Stimulated activated CD4-positive, alpha-beta T cell treated with anti-CD3 and anti-CD28 coated beads, Interleukin-2, amount 100 ng/mL, for 24 hours (primary cell): ENCODE measurements at places on chromosomes 11 and 22.

- no peak for DNase-seq
Observed at GRCh38 chr11:103070142-103070541, 21.8 kb downstream of the DCUN1D5 start.

GRCh38 chr11:34501500-34501899 lies 12.1 kb downstream of the ELF5 start:
- DNase-seq = no peak

DNA sequence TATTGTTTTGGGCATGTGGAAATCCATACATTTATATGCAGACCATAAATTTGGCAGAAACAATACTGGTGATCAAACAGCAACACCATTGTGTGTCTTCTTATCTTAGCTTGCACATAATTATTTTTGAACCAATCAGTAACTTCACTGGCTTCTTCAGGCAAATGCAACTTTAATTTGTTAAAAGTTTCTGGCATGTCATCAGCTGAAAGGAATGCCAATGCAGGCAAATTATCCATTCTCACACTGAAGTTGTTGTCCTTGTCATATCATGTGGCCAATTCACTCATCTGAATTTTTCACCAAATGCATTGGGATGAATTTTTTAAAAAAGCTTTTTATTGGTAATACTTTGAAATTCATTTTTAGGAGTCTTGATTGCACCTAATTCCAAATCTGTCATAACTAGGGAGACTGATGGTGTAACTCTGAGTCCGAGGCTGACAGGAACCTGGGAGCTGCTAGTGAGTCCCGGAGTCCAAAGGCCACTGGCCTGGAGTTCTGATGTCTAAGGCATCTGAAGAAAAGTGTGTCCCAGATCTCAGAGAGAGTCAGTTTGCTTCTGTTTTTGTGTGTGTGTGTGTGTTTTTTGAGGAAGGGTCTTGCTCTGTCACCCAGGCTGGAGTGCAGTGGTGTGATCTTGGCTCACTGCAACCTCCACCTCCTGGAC lies 17.4 kb upstream of the OR10V1 start:
- DNase-seq = no peak

DNA sequence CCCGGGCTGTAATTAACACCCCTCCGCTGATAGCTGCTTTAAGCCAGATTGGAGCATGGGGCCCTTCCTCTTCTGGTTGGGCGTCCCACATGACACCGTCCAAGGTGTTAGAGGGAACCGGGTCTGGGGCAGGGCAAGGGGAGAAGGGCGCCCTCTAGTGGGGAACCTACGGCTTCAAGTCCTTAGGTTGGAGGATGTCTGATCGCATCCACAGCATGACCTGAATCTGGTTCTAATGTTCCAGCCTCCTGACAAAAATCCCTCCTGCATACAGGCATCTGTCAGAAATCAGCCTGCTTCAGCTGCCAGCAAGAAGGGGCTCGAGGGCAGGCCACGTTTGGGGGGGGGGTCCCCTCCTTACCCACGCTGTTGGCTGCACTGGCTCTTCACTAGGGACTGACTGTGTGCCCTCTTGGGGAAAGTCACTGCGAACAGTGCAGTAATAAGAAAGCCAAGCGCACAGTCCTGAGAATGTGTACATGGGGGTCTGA lies 94.2 kb upstream of the TBCEL start:
- peak; percentile 59 for DNase-seq

DNA sequence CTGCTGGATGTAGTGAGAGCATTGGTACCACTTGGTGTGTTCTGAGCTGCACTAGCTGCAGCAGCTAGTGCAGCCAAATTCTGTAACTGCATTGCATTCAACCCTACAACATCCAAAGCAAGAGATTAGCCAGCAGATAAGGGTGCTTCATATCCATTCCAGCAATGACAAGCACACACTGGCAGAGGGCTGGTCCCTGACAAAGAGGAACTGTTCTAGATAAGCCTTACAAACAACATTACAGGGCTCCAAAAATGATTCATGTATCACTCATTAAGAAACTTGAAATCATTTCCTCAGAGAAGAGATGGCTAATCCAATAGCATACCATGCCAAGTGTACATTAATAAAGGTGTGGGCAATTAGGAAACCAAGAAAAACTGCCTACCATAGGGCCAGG lies 28.4 kb upstream of the RAPSN start:
- no peak for DNase-seq

GRCh38 chr22:47954107-47954506 lies 1191.7 kb downstream of the TBC1D22A start:
- no peak for DNase-seq

DNA sequence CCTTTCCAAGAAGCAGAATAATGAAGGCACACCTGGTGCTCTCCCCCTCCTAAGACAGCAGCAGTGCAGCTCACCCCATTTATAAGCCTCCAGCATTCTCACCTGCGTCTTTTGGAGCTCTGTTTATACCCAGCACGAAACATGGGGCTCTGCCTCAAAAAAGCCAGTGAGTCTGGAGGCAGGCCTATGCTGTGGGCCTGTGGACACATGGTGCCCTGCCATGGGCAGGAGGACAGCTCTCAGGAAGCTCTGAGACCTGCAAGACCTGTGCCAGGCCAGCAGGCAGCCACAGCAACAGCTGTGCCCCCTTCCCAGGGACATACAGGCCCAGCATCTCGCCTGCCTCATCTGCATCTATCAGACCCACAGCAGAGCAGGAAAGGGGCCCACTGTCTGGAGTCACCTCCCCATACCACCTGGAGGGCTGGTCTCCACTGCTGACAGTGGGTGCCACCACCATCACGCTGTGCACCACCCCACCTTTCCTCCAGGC lies 64.2 kb downstream of the DGCR2 start:
- DNase-seq = no peak

GRCh38 chr11:13720940-13721339 lies 52.5 kb downstream of the FAR1 start:
- no peak for DNase-seq

DNA sequence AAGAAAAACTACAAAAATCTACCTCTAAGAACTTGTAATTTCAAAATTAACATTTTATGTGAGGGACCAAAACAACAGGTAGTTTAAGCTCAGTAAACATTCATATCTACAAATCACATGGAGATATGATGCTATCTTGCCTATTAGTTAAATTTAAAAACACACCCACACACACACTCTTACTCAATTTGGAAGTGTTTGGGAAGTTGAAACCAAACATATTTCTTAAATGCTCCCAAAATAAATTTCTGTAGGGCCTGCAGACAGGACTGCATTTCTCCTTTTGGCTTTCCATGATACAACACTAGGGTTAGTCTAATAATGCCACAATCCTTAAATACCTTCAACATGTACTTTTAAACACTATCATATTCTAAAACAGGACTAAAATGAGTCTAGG lies 7.0 kb downstream of the PITPNB start:
- no peak for DNase-seq

GRCh38 chr11:131681920-131682319 lies 311.5 kb downstream of the NTM start:
- DNase-seq = no peak

GRCh38 chr11:20249796-20250195 lies 89.5 kb upstream of the DBX1 start:
- no peak for DNase-seq

- DNase-seq = no peak
Observed at GRCh38 chr22:21077884-21078508, 32.2 kb downstream of the LRRC74B start.

- DNase-seq = no peak
Observed at GRCh38 chr22:32735526-32735925, 66.0 kb upstream of the TIMP3 start.

DNA sequence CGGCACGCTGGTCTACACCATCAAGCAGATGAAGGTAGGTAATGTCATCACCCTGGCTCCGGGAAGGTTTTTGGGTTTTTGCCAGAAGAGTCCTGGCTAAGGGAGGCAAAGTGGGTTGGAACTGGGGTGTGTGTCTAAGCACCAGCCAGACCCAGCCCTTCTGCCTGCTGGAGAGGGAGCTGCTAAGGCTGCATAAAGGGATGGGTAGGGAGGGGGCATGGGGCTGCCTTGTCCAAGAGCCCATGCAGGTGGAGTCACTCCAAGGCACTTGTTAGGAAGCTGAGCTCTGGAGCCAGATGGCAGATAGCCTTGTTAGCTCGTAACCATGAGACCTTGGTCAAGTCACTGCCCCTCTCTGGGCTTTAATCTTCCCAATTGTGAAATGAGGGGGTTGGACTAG lies 48.0 kb downstream of the TIMP3 start:
- DNase-seq = no peak

DNA sequence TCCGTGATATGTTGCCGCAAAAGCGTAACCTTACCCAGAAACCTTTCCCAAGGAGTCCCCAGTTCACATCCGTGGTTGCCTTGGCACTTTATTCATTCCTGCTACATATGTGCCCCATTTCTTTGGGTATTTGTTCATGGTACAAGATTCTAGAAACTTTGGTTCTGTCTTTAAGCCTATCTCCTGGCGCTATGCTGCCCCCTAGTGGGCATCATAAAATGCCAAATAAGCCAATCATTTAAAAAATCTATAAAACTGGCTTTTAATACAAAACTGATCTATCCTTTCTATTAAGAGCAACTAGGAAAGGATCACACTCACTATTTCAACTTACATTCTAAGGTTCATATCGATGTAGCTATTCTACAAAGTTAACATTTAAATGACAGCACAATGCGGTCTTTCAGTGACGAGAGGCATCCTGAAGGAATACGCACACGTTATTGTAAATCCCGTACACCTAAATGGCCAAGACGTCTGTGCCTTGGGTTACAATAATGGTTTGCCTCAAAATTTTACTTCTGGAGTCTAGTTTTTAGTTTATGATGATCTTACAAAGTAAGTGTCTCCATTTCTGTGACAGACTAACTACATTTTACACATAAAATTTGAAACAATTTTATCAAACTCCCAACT lies 16.2 kb downstream of the PIWIL3 start:
- DNase-seq = peak; percentile 67

DNA sequence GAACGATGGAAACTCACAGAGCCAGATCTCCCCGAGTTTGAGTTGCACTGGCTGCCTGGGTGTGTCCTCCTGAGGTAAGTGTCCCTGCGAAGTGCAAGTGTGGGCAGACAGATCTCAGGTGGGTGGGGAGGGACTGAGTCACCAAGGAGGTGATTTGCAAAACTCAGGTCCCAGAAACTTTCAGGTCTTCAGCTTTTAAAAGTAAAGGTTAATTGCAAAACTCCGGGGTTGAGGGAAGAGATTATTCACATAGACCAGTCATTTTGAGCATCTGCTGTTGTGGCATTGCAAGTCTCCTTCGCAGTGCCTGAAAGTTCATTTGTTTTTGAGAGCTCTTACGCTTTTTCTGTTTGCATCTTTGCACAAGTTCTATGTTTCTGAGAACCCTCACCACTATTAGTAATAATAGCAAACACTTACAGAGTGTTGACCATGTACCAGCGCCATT lies 7.1 kb downstream of the CD44 start:
- DNase-seq = peak; percentile 79

DNA sequence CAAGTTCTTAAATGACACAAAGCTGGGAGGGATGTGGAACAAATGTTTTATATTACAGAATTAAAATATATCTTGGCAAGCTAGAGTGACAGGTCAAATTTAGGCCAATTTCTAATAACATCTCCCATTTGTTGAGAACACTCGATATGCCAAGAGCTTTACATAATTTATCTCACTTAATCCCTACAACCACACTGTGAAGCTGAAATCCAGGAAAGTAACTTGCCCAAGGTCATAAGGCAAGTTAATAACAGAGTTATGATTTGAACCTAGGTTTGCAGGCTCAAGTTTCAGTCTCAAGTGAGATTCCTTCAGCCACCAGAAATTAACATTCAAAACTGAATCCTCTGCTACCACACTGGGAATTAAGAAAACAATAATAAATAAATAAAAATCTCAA lies 38.3 kb downstream of the RAB30 start:
- no peak for DNase-seq

DNA sequence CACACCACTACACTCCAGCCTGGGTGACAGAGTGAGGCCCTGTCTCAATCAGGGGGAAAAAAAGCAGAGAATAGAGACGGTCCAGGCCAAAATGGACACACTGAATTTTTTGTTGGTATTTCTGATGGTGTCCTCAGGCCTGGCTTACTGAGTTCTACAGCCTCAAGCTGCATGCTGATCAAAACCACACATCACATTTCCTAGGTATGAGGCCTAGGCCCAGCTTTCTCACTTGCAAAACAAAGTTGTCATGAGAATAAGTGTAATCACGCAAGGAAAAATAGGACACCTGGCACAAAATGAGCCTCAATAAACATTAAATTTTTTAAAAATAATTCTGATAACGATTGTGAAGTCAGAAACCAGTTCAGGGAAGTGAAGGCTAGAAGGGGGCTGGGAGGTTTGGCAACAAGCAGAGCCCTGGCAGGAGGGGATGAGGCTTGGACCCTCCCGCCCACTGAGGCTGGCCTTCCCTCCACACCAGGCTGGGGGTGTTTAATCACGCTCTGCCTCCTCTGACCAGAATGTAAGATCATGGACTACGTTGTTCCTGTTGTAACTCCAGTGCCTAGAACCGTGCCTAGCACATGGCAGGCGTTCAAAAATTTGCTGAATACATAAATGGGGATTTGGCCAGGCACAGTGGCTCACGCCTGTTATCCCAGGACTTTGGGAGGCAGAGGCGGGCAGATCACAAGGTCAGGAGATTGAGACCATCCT lies 18.1 kb downstream of the PACSIN2 start:
- DNase-seq = no peak

DNA sequence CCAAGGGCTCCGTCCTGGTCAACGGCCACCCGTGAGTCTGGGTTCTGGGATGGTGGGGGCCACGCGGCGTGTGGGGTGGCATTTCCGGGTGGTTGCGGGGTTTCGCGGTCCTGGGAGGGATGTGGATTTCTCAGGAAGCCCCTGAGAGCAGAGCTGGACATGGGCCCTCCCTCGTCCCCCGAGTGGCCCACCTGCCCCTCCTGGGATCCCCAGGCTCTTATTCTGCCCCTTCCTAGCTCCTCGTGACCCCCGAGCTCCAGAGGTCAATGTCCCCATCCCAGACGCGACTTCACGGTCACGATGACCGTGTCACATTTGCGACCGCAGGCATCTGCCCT lies 4.4 kb downstream of the MUC5AC start:
- no peak for DNase-seq

GRCh38 chr11:33633251-33634003 lies 67.2 kb downstream of the C11orf91 start:
- DNase-seq = no peak

DNA sequence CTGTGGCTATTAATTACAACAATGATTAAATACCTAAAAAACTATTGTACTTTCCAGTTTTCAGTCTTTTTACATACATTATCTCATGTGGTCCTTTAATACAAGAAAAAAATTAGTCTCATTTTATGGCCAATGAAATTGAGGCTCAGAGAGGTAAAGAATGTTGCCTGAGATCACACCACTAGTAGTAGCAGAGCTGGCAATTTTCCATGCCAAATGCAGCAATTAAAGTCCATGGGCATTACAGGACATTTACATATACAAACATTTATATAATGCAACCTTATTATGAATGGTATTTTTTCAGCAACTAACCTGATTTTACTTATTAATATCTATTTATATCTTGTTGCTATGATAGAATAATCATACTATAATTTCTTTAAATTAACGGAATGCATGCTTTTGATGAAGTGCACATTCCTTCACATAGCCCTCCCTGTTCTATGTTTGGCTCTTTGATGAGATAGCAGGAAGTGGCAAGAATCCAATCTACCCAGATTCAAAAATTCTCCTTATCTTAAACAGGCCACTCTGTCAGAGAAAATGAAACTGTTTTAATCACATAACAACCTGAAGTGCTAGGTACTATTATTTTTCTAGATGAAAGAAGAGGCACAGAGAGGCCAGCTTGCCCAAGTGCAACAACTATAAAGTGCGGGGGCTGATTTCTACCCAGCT lies 120.9 kb upstream of the LDLRAD3 start:
- DNase-seq = no peak
